ENCODE measurements at places on chromosomes 1 and 21.

- no peak overlapping the region for H3K4me3 ChIP-seq
- no peaks in the 10 kb centered on the region for H3K27me3 ChIP-seq
- no peaks in the 10 kb centered on the region for H3K36me3 ChIP-seq
- no peak for DNase-seq
Measured at GRCh38 chr1:236741753-236742152, 53.3 kb upstream of the MTR start.

DNA sequence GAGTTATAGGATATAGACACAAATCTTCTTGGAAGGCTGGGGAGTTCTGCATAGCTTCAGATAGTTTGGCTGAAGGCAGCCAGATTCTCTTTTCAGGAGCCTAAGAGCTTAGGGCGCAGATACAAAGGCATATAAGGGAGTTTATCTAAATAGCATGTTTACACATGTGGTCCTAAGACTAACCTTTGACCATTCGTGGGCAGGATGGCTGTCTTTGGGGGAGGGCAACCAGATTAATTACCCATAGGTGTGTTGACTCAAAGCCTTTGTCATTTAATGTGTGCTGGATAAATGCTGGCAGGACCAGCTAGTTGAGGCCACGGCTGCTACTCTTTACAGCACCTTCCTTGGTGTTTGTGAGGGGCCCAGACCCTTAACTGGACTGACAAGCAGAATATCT, 71.8 kb downstream of the IER5 start:
- no peaks in the 10 kb centered on the region for H3K27me3 ChIP-seq
- no peak overlapping the region for H3K4me3 ChIP-seq
- peaks cover 19% of the 10 kb centered on the region for H3K4me1 ChIP-seq
- no peak for DNase-seq
- H3K36me3 ChIP-seq: no peaks in the 10 kb centered on the region
- no peak overlapping the region for H3K27ac ChIP-seq

DNA sequence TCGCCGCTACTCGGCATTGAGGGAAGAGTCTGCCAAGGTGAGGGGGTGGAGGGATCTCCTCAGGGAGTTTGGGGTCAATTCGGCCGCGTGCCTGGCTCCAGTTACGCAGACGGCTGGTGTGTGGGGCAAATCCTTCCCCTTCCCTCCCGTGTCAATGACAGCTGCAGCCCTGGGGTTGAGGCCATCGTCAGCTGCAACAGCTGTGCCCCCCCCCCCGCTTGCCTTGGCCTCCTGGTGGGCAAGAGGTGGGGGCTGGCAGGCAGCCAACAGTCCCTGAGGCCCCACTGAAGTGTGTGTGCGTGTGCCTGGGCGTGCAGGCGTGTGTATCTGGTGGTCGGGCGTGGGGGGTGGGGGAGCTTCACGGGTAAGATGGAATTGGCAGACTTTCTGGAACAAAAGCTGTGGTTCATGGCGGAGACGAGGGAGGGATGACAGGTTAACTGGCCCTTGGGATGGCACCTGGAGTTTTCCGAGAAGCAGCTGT, 25.6 kb downstream of the PPFIA4 start:
- peaks cover 26% of the 10 kb centered on the region for H3K36me3 ChIP-seq
- peak; percentile 100 for DNase-seq
- H3K27ac ChIP-seq: peak overlapping the region; percentile 93
- peaks cover 72% of the 10 kb centered on the region for H3K4me1 ChIP-seq
- no peaks in the 10 kb centered on the region for H3K27me3 ChIP-seq

DNA sequence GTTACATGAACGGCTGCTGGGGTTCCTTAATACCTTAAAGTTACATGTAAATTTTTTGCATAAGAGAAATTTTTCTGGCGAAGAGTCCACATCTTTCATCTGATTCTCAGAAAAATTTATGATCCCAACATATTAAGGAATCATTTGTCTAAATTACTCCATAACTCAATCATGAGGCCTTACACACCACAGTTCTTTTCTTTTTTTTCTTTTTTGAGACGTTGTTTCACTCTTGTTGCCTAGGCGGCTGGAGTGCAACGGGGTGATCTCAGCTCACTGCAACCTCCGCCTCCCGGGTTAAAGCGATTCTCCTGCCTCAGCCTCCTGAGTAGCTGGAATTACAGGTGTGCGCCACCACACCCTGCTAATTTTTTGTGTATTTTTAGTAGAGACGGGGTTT, 2.1 kb upstream of the S100A11 start:
- no peak overlapping the region for H3K27ac ChIP-seq
- no peak for DNase-seq
- no peaks in the 10 kb centered on the region for H3K27me3 ChIP-seq
- peaks cover 4% of the 10 kb centered on the region for H3K36me3 ChIP-seq
- H3K4me3 ChIP-seq: no peak overlapping the region
- peaks cover 4% of the 10 kb centered on the region for H3K4me1 ChIP-seq

- no peak overlapping the region for H3K4me3 ChIP-seq
- DNase-seq: no peak
- H3K27me3 ChIP-seq: no peaks in the 10 kb centered on the region
- no peaks in the 10 kb centered on the region for H3K36me3 ChIP-seq
- no peaks in the 10 kb centered on the region for H3K4me1 ChIP-seq
Measured at GRCh38 chr1:188719735-188720134, 1757.9 kb downstream of the BRINP3 start.

- H3K4me3 ChIP-seq: no peak overlapping the region
- H3K36me3 ChIP-seq: no peaks in the 10 kb centered on the region
- no peaks in the 10 kb centered on the region for H3K27me3 ChIP-seq
- no peaks in the 10 kb centered on the region for H3K4me1 ChIP-seq
Measured at GRCh38 chr1:186785503-186785902, 43.2 kb upstream of the PLA2G4A start.

GRCh38 chr1:39758556-39759435, 12.4 kb downstream of the OXCT2 start:
- H3K27me3 ChIP-seq: no peaks in the 10 kb centered on the region
- H3K27ac ChIP-seq: no peak overlapping the region
- DNase-seq: no peak

- H3K36me3 ChIP-seq: peaks cover 5% of the 10 kb centered on the region
- no peak overlapping the region for H3K27ac ChIP-seq
- H3K27me3 ChIP-seq: no peaks in the 10 kb centered on the region
- DNase-seq: peak; percentile 20
- H3K4me1 ChIP-seq: no peaks in the 10 kb centered on the region
Measured at GRCh38 chr1:230425252-230426091, 660 bp downstream of the PGBD5 start.

DNA sequence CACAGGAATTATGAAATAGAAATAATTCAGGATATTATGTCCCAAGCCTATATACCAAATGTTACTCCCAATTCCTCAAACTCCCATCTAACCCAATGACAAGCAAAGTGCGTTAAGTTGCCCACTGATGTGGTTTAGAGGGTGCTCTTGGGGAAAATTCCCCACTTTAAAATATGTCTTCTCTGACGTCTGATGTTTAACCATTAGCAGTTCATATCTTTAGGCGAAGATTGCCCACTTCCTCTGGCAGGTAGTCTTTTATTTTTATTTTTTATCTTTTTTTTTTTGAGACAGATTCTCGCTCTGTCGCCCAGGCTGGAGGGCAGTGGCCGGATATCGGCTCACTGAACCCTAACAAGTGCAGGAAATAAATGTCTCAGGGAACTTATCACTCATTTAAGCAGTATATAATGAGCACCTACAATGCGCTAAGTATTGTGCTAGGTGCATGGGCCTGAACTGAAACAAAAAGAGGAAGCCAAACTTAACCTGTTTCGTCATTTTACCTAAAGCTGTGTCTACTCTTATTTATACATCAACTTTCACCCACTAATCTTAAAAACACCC, 1.3 kb upstream of the LYST start:
- H3K4me1 ChIP-seq: 0 out of 2 replicates have a peak, but pooled peaks cover 2% of the 10 kb centered on the region
- no peaks in the 10 kb centered on the region for H3K36me3 ChIP-seq
- DNase-seq: no peak
- H3K27me3 ChIP-seq: no peaks in the 10 kb centered on the region
- no peak overlapping the region for H3K4me3 ChIP-seq

DNA sequence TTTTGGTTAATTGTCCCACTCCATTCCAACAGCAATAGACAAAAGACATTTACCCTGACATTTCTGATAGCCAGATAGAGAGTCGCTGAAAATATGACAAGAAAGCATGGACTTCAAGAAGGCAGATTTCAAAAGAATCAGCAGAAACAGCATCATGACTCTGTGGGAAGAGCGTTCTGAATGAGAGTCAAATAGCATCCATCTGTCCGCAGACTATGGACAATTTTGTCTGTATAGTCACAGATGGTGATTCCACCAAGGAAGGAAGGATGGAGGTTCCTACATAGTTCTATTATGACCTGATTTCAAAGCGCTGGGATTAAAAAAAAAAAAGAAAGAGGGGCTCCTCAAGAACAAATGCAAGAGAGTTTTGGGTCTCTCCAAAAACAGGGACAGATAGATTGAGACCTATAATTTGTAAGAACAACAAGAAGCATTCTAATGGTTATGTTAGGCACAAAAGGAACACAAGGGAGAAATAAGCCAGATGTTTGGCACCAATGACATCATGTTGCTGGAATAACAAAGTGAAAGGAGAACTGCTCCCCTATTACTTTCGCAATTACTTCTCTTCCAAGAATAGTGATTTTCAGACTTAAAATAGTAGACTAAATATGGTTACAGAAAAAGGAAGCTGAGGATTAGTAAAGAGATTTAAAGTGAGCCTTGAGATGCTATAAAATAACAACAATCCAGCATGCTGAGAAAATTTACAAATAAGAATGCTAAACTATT, 28.5 kb downstream of the NIBAN1 start:
- H3K36me3 ChIP-seq: no peaks in the 10 kb centered on the region
- H3K4me3 ChIP-seq: no peak overlapping the region
- no peak for DNase-seq
- H3K27me3 ChIP-seq: no peaks in the 10 kb centered on the region
- H3K4me1 ChIP-seq: no peaks in the 10 kb centered on the region

DNA sequence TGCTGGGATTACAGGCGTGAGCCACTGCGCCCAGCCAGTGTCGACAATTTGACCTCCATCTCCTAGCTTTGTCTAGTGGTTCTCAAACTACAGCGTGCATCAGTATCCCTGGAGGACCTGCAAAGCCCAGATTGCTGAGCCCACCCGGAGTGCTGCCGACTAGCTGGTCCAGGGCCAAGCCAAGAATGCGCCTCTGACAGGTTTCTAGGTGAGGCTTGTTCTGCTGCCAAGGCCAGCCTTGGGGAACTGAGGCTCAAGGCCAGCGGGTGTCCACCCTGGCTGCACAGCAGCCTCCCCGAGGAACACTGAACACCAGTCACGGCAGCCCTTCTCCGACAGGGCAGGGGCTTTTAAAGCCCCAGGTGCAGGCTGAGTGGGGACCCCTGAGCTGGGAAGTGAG, 9.8 kb upstream of the PTTG1IP start:
- H3K27me3 ChIP-seq: no peaks in the 10 kb centered on the region
- no peak overlapping the region for H3K27ac ChIP-seq
- DNase-seq: no peak
- H3K4me1 ChIP-seq: peaks cover 27% of the 10 kb centered on the region
- no peaks in the 10 kb centered on the region for H3K36me3 ChIP-seq

- no peak overlapping the region for H3K27ac ChIP-seq
- no peaks in the 10 kb centered on the region for H3K27me3 ChIP-seq
- no peaks in the 10 kb centered on the region for H3K4me1 ChIP-seq
- H3K4me3 ChIP-seq: no peak overlapping the region
- no peak for DNase-seq
- no peaks in the 10 kb centered on the region for H3K36me3 ChIP-seq
Measured at GRCh38 chr21:29893687-29894086, 46.1 kb downstream of the GRIK1 start.

- peaks cover 5% of the 10 kb centered on the region for H3K36me3 ChIP-seq
- H3K27ac ChIP-seq: peak within 1 kb of the TSS; percentile 82
- peak within 1 kb of the TSS; percentile 74 for H3K4me3 ChIP-seq
- DNase-seq: no peak
- no peaks in the 10 kb centered on the region for H3K4me1 ChIP-seq
Measured at GRCh38 chr1:93180723-93181613, at the start of gene CCDC18. Gene CCDC18, plus strand, starts transcription at chr1:93180724. Its CDS starts 2,638 bp downstream, at chr1:93183362.

GRCh38 chr1:10528066-10529014, 53.6 kb downstream of the PEX14 start:
- peak overlapping the region; percentile 50 for H3K27ac ChIP-seq
- H3K27me3 ChIP-seq: no peaks in the 10 kb centered on the region
- peaks cover 40% of the 10 kb centered on the region for H3K4me1 ChIP-seq
- no peaks in the 10 kb centered on the region for H3K36me3 ChIP-seq
- DNase-seq: peak; percentile 61

DNA sequence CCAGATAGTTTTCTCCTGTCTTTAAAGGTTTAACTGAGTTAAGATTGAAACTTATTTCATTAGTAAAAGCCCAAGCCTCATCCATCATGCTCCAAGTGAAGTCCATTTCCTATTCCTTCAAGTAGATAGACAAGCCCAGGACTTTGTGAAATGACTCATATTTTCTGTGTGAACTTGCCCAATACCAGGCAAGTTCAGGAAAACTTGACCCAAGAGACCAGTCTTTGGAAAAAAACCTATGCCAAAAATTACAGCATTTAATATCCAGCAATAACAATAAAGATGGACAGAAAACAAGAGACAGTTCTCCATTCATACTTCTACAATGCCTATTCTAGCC, 405 bp upstream of the RAB29 start:
- peaks cover 3% of the 10 kb centered on the region for H3K4me1 ChIP-seq
- no peak for DNase-seq
- H3K36me3 ChIP-seq: no peaks in the 10 kb centered on the region
- no peaks in the 10 kb centered on the region for H3K27me3 ChIP-seq
- peak overlapping the region; percentile 79 for H3K4me3 ChIP-seq
- H3K27ac ChIP-seq: no peak overlapping the region

DNA sequence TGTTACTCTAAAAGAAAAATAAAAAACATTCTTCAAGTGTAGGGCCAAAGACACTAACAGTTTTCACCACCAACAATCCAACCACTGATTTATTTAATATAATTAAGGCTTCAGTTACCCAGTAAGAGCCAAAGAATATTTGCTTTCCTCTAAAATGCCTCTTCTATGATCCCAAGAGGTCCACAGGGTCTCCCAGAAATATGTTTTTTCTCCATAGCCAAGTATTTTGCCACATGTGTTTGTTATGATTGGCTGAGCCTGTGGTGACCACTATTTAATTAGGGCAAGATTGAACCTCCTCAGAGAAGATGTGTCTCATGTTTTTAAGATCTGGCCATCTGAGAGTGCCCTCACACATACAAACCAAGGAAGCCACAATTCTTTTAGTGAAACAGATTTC, 135.9 kb downstream of the TPR start:
- no peak overlapping the region for H3K27ac ChIP-seq
- H3K36me3 ChIP-seq: no peaks in the 10 kb centered on the region
- no peaks in the 10 kb centered on the region for H3K27me3 ChIP-seq
- H3K4me3 ChIP-seq: no peak overlapping the region
- no peaks in the 10 kb centered on the region for H3K4me1 ChIP-seq

DNA sequence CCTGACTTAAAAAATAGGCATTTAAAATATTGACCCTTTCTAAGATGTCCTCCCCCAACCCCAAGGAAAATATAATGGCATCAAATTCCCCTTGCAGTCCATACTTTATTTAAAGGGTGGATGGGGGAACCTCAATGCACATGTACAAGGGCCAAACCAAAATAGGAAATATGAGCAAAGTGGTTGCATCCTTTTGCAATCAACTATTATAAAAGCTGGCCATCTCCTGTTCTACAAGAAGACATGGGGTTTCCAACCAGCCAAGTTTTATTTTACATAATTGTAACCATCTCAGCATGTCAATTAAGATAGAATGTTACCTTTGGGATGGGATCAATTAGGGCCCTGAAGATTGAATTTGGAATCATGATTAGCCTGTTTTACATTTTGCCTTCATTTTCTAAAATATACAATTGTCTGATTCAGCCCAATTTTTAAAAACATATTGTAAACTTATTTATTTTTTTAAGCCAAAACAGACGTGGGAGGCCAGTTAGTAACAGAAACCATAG, 146.7 kb upstream of the NFIA start:
- no peak overlapping the region for H3K4me3 ChIP-seq
- no peak for DNase-seq
- 0 out of 2 replicates have a peak, but pooled peaks cover 6% of the 10 kb centered on the region for H3K4me1 ChIP-seq
- no peaks in the 10 kb centered on the region for H3K36me3 ChIP-seq
- no peak overlapping the region for H3K27ac ChIP-seq

Measured in SJCRH30 (cell line).